ENCODE measurements at places on chromosomes 3 and 15.

DNA sequence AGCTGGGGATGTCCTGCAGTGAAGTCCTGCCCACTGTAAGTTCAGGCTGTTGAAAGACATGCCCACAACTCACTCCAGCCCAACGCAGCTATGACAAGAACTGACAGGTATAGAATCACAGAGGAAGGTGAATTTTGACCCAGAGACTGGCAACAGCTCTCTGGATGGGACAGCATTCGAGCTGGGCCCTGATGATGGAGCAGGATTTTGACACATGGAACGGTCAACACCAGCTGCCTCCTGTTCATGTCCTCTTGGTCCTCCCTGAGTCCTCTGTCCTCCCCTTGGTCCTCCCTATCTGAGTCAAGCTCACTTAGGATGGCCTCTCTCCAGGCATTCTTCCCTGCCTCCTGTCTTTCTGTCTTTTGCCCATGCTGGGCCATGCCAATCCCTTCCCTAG lies 15.2 kb upstream of the ACAN start:
- no peak for DNase-seq

GRCh38 chr3:52303811-52304210 lies 12.3 kb upstream of the DNAH1 start:
- DNase-seq: no peak

GRCh38 chr15:96352604-96353405 lies 22.3 kb downstream of the NR2F2 start:
- no peak for DNase-seq

- DNase-seq: no peak
These were observed 92.2 kb downstream of the CMSS1 start for GRCh38 chr3:99909714-99910495.

- DNase-seq: peak; percentile 71
These were observed 42.9 kb downstream of the IDH2 start for GRCh38 chr15:90059208-90059985.

- no peak for DNase-seq
These were observed 151.0 kb upstream of the THBS1 start for GRCh38 chr15:39429898-39430357.

DNA sequence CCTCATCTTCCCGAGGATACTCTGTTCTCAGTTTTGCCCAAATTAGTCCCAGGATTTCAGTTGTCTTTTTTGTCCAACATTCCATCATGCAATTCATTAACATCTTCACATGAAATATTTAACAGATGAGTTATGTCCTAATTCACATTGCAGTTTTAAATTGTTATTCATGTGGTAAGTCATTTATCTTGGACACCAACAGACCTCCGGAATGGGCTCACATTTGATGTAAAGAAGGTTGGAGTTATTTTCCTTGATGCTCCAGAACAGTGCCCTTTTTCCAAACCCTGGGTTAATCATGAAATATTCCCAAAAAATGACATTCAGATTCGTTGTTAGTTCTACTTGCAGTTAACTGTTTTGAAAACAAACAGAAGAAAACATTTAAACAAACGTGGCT lies 32.8 kb upstream of the LRTM1 start:
- DNase-seq: no peak

DNA sequence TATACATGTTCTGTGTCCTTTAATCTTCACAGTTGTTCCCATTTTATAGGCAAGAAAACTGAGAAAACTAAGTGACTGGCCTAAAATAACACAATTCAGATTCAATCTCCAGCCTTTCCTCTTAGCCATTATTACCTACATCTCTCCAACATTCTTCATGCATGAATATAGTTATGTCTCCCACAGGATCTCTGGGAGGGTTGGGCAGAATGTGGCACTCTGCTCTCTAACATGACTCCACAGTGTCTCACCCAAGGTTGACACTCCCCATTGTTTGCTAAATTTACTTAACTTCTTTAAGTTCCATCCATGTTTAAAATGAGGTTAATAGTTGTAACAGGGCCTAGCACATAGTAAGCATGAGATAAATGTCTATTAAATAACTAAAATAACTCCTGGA lies 276.3 kb downstream of the ERC2 start:
- no peak for DNase-seq

- no peak for DNase-seq
These were observed 335.2 kb upstream of the MCTP2 start for GRCh38 chr15:93895976-93896770.

- no peak for DNase-seq
These were observed 436.8 kb upstream of the CNTN4 start for GRCh38 chr3:1661839-1662238.

GRCh38 chr15:47376190-47376589 lies 341.1 kb upstream of the SEMA6D start:
- DNase-seq: no peak

DNA sequence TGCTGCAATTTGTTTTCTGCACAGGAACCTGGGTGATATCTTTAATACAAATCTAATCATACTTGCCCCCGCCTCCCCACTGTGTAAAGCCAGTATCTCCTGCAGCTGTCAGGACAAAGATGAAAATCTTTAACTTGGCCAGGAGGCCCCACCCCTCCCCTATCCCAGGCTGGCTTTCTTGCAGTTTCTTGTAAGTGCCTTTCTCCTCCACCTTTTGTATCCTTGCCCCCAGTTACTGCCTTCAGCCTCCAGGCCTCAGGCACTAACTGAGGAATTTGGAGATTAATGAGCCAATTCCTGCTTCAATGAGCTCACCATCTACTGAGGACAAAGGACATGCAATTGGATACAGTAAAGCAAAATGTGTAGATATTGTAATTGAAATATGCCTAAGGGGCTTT lies 6.5 kb downstream of the GCSAM start:
- DNase-seq: no peak

DNA sequence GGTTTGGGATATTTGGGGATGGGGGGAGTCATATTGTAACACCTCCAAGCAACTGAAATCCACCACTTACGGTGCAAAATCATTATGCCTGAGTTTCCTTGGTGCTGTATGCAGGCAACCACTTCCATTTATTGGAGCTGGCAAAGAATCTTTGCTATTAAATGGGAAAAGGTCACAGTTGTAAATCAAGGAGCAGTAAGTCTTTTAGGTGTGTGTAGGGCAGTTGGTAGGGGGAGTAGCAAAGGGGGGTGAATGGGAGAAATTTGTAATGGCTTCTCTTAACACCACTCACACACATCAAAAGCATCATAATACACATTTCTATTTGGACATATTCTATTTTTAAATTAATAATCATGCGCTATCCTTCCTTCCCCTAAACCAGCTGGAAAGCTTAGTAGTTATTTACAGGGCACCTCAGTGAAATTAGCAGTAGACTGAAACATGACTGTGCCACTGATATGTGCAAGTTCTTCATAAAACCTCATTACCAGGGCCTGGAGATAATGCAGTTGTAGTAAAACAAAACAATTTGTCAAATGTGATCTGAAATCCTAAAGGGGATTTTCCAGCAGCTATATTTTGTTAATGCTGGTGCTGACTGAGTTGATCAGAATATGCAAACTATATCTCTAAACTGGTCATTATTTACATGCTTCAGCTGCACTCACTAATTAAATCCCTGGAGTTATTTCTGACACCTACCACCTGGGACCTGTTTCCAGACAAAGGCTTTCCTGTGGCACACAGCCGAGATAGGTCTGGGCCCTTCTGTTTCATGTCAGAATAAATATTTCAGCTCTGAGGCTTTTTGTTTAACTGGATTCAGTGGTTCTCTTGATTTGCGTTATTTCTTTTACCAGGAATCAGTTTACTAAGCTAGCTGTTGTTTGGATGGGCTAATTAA lies 90.1 kb downstream of the B3GALNT1 start:
- no peak for DNase-seq

GRCh38 chr3:17755836-17756235 lies 13.4 kb upstream of the TBC1D5 start:
- no peak for DNase-seq

DNA sequence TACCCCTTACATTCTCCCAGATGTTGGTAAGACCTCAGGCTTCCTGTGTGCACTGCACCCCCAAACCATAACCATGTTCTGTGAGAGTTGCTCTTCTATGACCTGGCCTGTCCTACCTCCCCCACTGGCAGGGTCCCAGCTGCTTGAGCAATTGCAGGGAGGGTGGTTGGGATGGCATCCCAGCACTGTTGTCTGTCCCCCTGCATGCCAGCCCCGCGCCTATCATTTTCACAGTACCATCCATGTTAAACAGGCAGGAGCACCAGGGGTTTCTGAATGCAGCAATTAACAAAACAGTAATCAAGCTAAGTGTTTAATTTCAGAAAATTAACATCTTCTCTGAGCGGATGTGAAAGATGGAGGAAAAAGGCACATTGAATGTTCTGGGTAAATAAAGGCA lies 345.5 kb downstream of the EPHB1 start:
- no peak for DNase-seq

DNA sequence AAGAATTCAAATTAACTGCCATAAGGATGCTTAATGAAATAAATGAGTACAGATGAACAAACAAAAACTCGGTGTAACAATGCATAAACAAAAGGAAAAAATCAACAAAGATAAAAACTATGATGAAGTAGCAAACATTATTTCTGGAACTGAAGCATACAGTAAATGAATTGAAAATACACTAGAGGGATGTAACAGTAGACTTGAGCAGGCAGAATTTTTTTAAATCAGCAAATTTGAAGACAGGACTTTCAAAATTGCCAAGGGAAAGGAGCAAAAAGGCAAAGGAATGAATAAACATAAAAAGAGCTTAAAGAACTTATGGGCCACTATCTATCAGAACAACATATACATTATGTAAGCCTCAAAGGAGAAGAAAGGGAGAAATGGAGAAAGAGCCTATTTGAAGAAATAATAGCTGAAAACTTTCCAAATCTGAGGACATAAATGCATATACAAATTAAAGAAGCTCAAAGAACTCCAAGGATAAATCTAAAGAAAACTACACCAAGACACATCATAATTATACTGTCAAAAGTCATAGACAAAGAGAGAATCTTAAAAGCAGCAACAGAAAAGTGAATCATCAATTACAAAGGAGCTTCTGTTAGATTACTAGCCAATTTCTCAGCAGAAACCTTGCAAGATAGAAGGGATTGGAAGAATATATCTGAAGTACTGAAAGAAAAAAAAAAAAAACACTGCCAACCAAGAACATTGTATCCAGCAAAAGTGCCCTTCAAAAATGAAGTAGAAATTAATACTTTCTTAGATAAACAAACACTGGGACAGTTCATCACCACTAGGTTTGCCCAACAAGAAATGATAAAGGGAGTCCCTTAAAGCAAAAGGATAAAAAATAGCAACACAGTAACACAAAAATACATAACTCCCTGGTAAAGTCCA lies 15.5 kb downstream of the TOP2B start:
- DNase-seq: no peak

DNA sequence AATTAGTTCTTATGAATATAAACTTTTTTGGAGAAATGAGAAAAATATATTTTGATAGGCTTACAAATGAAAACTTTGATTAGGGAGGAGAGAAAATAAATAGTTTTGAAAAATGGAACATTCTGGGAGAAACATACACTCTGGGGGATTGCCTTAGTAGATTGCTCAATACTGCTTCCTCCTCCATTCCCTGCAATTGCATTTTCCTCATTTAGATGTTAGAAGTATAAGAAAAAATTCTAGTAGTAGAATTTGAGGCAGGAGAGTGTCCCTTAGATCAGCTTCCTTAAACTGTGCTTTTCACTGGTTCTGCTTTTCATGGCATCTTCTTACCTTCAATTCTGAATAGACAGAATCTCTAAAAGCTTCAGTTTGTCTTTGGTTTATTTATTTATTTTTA lies 46.2 kb upstream of the CTDSPL2 start:
- no peak for DNase-seq

DNA sequence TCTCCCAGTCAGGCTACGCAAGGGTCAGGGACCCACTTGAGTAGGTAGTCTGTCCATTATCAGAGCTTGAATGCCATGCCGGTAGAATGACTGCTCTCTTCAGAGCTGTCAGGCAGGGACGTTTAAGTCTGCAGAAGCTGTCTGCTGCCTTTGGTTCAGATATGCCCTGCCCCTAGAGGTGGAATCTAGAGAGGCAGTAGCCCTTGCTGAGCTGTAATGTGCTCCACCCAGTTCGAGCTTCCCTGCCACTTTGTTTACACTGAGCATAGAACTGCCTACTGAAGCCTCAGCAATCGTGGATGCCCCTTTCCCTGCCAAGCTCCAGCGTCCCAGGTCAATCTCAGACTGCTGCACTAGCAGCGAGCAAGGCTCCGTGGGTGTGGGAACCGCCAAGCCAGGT lies 57.5 kb upstream of the SETMAR start:
- no peak for DNase-seq

GRCh38 chr3:146191051-146191450 lies 30.1 kb upstream of the PLOD2 start:
- DNase-seq: no peak

DNA sequence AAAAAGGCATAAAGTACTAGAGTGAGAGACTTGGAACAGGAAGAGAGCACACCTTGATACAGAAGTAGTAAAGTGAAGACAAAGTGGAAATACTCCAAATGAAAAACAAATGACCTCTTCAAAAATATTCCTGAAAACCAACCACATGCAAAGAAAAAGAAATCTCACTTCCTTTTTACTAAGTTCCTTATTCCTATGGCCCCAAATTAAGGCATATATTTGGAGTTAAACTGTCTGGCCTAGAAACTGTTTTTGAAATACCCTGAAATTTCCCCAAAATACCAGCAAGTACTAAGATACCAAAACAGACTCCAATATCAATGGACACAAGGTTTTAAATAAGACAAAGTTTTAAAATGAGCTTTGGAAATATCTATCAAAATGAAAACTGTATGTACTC lies 58.2 kb downstream of the ZNF148 start:
- no peak for DNase-seq

DNA sequence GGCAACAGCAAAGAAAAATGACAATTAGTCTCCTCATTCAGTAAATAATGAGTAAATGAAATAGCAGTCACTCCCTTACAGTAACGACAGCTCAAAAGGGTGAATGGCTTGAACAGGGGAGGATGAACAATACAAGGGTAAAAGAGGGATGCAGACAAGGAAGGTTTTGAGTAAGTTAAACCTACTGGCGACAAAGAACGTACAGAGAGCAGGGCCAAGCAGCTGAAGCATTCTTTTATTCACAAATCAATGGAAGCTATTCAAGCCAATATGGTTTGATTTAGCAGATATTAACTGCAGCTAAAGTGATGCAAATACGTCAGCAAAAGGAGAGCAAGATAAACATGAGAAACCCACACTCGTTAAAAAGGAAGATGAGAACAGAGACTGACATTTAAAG lies 90.7 kb upstream of the ICE2 start:
- DNase-seq: no peak

DNA sequence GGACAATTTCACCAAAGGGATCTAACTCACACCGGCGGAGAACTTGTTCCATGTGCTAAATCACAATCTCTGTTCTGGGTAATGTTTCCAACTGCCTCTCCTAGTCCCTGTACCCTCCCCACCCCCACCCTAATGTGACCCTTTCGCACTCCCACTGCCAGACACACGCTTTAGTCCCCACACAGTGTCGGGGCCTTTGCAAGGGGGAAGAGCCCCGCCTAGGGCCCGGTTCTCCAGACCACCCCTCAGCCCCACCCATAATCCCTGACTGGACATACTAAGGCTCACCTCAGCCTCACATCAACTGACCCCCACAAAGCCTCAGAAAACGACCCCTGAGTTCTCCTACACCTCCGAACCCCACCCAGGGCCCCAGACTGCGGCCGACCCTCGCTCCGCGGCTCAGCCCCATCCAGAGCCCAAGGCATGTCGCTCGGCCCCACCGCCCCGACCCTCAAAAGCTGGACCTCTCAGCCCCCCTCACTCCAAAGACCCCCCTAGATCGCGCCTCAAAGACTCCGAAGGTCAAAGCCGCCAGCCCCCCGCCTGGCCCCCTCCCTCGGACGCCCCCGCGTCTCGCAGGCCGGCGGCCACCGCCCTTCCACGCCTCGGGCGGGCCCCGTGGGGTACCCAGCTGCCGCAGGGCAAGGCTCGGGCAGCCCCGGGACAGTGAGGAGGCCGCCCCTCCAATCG lies 72.0 kb upstream of the MAP4 start:
- no peak for DNase-seq

GRCh38 chr3:197482001-197482400 lies 73.8 kb downstream of the BDH1 start:
- no peak for DNase-seq
